H9 (cell line): ENCODE measurements at places on chromosomes 12 and 14.

GRCh38 chr14:93741556-93742230 is 46.6 kb downstream of the PRIMA1 start:
- no peak for DNase-seq

GRCh38 chr14:102000902-102001301 is 36.5 kb downstream of the DYNC1H1 start:
- no peak for DNase-seq

GRCh38 chr12:124289634-124290600 is 5.0 kb upstream of the RFLNA start:
- no peak for DNase-seq

DNA sequence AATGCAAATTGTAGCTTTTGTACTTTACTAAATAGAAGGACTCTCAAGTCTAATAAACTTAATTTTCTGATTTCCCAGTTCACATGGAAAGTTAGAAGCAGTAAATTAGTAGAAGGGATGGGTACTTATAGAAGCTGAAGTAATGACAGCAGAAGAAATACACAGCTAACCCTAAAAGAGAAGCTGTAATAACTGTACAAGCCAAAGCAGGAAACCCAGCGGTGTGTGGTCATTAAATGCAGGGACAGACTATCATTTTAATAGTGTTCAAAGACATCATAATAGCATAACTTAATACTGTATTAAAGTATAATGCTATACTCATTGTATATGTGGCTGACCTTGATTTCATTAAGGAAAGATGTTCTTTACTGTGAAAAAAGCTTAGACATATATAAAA is 74.9 kb downstream of the PCNX1 start:
- DNase-seq, result no peak

- no peak for DNase-seq
Measured at GRCh38 chr14:101980700-101981099, 16.3 kb downstream of the DYNC1H1 start.

GRCh38 chr12:6112004-6112403 is 12.5 kb downstream of the VWF start:
- DNase-seq, result no peak

- no peak for DNase-seq
Measured at GRCh38 chr14:36057452-36058116, 118.9 kb downstream of the PTCSC3 start.

DNA sequence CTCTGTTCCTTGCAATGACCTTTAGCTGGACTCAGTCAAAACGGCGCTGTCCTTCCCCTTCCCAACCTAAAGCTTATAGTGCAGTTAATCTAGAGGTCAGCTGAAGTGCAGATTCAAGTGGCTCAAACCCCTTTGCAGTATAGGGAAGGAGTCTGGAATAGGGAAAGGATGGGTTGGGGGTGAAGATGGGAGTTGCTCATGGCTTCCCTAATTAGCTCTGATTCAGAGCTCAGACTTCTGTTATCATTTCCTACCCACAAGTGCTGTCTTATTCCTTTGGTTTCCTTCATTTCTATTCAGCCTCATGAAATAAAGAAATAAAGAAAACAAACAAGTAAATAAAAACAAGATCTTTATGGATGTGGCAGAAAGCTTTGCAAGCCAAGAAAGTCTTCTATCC is 264.0 kb upstream of the HMGA2 start:
- no peak for DNase-seq

- no peak for DNase-seq
Measured at GRCh38 chr14:37625597-37626595, 30.5 kb downstream of the TTC6 start.

DNA sequence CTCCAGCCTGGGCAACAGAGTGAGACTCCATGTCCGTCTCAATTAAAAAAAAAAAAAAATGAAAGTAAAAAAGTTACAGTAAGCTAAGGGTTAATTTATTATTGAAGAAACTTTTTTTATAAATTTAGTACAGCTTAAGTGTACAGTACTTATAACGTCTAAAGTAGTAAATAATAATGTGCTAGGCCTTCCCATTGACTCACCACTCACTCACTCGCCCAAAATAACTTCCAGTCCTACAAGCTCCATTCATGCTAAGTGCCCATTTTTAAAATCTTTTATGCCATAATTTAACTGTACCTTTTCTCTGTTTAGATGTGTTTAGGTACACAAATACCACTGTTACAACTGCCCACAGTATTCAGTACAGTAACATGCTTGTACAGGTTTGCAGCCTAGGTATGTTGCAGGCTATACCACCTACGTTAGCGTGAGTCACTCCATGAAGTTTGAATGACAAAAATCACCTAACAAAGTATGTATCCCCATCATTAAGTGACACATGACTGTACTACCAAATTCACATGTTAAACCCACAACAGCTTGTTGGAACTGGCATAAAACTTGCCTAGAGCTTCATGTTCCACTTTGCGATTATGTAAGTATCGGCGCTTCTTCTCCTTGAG is 10.7 kb downstream of the KANSL2 start:
- DNase-seq, result no peak

DNA sequence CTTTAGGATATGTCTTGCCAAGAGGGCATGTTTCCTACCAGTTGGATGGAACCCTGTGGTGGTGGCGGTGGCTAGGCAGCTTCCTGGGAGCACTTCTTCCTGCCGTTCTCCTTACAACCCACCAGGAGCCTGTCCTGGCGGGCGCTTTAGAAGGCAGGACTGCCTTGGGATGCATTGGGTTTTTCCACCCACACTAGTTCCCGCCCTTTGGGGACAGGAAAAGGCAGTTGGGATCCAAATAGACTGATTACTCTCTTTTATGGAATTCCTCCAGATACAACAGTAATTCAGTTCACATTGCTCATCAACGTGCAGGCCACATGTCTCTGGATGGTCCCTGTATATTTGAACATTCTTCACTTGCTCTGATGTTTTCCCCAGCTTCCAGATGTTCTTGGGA is 305.7 kb upstream of the SSTR1 start:
- peak; percentile 39 for DNase-seq

DNA sequence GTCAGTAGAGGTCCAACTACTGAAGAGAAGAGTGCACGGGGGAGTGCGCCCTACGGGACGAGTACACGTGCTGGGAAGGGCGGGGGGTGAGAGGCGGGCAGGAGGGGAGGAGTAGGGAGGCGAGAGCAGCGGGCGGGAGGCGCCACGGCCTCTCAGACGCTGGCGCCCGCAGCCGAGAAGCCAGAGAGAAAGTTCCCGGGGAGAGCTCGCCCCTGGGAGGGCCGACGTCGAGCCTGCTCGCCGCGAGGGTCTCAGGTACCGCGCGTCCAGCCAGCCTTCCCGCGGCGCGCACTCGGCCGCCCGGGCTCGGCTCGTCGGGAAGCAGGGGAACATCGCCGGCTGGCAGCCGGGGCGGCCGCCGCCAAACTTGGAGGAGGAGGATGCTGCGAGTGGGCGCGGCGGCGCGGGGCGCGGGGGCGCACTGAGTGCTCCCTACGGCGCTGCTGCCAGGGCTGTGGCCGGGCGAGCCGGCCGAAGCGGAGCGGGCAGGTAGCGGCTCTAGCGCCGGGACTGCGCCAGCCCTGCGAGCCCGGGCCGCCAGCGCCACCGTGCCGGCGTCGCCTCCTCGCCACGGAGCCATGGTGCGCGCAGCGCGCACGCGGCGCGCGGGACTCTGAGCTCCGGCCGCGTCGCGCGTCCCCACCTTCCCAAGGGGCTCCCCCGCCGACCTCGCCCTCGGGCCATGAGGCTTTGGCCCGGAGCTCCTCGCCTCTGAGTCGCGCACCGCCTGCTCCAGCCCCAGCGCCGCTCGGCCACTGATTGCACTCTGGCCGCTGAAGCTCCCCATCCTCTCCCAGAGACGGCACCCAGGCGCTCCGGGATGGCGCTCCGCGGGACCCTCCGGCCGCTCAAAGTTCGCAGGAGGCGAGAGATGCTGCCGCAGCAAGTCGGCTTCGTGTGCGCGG is at the start of gene SLC24A4:
Gene SLC24A4 (plus strand): TSS at position 155 of the 905 bp plus-strand sequence. CDS start 666 bp downstream, at position 821.
- peak; percentile 60 for DNase-seq

DNA sequence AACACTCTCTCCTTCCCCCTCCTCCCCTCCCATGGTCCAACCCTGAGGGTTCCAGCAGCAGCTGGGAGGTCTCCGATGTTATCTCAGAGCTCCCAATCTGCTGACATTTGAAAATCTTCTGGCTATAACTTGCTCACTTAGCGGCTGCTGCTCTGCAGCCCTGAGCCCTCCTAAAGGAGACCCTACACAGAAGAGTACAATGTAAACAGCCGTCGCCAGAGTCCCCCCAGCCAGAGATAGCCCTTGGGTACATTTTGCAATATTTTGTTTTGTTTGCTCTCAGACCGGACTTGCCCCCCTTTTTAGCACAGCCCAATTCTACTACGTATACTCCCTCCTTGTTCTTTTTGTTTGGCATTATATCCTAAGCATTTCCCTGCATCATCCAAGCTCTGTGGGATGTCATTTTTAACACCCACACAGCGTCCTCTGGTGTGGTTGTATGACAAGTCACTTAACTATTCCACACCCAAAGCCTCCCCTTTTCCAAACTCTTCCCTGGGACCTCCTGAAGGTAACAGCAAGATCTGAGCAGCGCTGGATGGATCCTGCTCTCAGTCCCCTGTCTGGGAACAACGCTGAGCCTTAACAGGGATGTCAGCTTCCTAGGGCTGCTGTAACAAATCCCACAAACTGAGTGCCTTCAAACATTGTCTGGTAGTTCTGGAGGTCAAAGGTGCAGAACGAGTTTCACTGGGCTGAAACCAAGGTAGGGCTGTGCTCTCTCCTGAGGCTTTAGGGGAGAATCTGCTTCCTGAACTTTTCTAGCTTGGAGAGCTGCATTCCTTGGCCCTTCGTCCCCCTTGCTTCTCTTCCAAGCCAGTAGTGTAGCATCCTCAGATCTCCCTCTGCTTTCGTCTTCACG is 25.3 kb upstream of the TCL1B start:
- DNase-seq, result no peak

- peak; percentile 61 for DNase-seq
Measured at GRCh38 chr12:49885118-49885517, 18.6 kb downstream of the FAIM2 start.

DNA sequence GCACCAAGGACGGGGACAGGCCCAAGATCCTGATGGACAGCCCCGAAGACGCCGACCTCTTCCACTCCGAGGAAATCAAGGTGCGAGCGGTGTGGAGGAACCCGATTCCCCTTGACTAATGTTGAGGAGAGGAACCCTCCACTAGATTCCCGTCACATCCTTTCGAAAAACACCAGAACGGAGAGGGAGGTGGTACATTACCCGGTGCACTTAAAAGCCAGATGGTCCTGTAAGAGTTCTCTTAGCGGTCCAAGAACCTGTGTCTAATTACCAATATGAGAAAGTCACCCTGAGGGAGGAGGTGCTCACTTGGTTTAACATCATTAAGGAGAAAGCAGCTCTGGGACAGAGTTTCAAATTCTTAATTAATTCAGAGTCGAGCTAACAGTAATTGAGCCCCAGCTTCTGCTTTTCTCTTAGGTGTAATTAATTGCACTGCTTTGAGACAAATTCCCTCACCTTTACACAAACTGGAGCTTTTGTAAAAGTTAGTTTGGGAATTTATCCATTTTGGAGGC is 450 bp downstream of the PRKAB1 start:
- DNase-seq, result no peak

GRCh38 chr14:70642303-70643235 is 853 bp downstream of the TTC9 start:
- no peak for DNase-seq

DNA sequence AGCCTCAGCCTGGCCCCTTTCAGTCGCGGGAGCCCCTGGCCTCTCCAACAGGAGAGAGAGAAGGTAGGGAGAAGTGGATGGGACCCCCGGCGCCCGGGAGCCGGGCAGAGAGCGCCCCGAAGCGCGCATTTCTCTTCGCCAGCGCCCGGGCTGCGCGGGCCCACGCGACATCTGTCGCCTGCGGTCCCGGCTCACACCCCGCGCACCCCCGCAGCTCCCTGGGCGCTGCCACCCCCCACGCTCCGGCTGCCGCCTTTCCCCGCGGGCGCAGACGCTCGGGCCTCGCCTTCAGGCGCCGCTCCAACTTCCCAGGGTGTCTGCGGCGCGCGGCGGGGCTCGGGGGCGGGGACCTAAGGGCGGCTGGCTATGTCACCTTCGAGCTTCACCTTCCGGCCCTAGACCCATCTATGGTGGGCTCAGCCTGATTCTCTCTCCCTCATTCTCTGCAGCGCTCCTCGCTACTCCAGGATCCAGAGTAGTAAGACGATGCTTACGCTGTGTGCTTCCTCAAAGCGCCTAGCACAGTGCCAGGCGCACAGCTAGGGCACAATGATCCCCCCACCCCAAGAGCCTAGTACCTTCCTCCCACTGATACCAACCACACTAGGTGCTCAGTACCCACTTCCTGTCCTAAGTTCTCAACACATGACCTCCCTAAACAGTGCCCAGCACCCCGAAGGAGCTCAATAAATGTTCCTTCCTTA is 1.6 kb downstream of the HRK start:
- DNase-seq, result peak; percentile 39

DNA sequence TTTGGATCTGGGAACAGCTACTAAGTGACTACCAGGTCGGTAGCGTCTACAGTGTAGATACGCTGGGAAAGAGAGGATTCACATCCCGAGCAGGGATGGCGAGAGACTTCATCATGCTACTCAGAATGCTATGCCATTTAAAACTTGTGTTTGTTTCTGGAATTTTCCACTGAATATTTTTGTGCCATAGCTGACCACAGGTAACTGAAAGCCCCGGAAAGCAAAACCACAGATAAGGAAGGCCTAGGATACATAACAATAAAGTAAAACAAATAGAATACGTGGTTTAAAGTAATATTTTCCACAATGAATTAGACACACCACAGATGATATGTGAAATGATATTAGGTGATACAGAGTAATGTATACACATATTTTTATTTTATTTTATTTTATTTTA is 7.9 kb upstream of the HCAR1 start:
- DNase-seq, result no peak

DNA sequence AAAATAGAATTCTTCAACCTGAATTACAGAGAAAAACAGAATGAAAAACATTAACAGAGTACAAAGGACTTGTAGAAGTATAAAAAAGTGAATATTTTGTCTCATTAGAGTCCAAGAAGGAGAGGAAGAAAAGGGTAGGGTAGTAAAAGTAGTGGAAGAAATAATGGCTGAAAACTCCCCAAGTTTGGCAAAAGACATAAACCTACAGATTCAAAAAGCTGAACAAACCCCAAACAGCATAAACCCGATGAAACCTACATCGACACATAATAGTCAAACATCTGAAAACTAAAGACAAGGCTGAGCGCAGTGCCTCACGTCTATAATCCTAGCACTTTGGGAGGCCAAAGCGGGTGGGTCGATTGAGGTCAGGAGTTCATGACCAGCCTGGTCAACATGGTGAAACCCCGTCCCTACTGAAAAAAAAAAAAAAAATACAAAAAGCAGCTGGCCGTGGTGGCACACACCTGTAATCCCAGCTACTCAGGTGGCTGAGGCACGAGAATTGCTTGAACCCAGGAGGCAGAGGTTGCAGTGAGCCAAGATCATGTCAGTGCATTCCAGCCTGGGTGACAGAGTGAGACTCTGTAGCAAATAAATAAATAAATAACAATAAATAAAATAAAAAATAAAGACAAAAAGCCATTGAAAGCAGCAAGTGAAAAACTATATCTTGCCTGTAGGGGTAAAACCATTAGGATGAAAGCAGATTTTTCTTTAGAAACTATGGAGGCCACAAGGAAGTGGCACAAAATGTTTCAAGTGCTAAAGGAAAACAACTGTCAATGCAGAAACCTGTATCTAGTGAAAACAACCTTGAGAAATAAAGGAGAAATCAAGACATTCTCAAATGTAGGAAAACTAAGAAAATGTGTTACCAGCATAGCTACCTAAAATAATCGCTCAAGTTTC is 11.4 kb downstream of the TIMM9 start:
- DNase-seq, result no peak

GRCh38 chr12:6368906-6369525 is 6.3 kb downstream of the SCNN1A start:
- no peak for DNase-seq

- peak; percentile 76 for DNase-seq
Measured at GRCh38 chr12:50103767-50104321, at the start of gene GPD1. GPD1 (plus strand) TSS chr12:50104008; CDS start chr12:50104051, 43 bp downstream.
